Astrocyte of the spinal cord (primary cell): ENCODE measurements at places on chromosomes 1 and 21.
A peak's percentile ranks its signal among the peaks of the same experiment; 100 is the strongest.

GRCh38 chr1:45488666-45489377 lies 2.1 kb downstream of the TESK2 start:
- no peak for DNase-seq

DNA sequence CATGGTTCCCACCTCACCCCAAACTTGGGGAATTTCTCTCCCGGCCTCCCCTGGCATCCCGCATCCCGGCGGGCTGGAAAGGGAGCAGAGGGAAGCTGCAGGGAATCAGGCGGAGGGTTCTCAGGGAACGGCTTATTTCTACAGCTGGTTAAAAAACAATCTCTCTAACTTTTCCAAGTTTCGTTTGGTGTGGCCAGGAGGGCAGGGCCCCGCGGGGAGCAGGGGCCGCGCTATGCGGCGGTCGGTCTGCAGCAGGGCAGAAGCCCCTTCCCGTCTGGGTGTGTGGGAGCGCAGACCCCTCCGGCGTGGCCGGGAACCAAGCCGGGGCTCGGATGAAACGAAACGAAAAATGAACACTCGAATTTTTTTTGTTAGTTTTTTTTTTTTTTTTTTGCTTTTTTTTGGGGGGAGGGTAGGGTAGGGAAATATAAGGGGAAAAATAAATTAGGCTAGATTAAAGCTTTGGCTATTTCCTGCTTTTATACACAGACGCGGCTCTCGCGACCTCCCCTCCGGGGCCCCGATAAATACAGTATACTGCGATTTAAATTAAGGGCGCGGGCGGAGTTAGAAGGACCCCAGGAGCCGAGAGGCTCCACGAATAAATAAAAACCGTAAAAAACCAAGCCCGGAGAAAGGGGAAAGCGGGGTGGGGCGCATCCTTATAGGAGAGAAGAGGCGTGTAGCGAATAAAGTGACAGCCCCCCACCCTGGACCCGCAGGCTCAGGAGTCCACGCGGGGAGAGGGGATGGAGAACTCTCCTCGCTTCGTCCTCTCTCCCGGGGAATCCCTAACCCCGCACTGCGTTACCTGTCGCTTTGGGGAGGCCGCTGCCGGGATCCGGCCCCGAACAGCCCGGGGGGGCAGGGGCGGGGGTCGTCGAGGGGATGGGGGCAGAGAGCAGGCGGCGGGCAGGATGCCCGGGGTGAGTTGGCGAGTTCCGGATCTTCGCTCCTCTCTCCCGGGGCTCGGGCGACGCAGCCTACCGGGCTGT lies 2.1 kb downstream of the POU3F1 start:
- DNase-seq = no peak

- no peak for DNase-seq
Observed at GRCh38 chr1:183388735-183389134, 29.4 kb downstream of the NMNAT2 start.

GRCh38 chr1:48026275-48026674 lies 29.1 kb upstream of the TRABD2B start:
- no peak for DNase-seq

GRCh38 chr1:219529116-219529515 lies 83.8 kb downstream of the ZC3H11B start:
- no peak for DNase-seq

DNA sequence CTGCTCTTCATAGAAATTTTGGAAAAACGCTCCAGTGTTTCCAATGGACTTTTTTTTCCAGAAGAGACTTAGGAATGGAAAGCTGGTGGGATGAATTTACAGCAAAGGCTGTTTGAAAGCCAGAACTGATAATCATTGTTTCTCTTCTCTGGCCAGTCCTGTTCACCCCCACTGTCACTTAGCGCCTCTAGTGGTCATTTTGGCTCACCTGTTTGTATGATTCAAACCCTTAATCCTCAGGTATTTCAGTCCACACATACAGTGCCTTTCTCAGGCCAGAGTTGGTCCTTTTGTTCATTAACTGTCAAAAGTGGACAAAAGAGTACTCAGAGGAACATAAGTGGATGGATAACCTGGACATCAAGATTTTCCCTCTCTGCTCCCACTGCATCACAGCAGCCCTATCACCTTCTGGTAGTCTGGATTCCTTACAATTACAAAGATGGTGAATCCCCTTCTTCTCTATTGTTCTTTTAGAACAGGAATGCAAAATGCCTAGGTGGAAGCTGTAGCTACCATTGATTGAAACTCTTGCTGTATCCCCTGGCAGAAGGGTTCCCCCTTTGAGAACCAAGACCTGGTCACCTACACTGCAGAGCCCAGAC lies 177.6 kb upstream of the OLFM3 start:
- no peak for DNase-seq

DNA sequence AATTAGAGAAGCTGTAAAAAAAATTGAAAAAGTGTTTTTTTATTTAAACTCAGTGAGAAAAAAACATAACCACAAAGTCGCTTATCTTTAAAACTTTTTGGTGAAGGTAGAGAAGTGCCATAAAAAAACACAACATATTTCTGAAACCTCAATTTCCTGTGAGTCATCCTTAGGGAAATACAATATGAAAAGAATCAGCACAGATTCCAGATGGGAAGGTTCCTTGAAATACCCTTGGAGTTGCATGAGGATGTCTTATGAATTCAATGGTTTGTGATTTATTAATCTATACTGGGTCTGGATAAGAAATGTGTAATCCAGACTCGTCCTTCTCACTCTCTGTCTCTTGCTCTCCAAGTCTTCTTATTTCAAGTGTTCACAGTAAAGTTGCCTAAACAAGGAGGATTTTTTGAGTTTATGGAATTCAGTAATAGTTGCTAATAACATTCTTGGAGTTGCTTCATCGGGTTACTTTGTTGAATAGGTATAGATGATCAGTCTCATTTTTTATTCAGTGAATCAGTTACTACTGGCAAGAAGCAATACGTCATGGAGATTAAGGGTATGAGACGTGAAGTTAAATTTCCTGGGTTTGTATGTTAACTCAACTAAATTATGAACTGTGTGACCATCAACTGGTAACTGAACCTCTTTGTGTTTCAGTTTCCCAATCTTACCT lies 191.4 kb downstream of the KCNK2 start:
- peak; percentile 85 for DNase-seq

DNA sequence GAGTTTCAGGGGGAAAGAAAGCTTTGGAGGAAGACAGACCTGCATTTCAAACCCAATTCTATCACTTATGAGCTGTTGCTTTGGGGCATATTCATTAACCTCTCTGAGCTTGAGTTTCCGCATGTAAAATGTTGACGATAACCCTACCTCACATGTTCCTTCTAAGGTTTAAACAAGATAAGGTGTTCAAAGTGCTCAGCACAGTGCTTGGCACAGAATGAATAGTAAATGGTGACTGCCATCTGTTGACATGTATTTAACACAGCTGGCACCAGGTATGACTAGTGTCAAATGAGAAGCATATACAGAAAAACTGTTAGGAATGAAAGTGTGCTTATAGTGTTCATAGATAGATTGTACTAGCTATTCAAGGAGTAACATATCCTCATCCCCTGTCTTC lies 155.5 kb downstream of the PTGER3 start:
- DNase-seq = no peak

GRCh38 chr21:37273911-37274690 lies 7.0 kb upstream of the VPS26C start:
- DNase-seq = no peak

DNA sequence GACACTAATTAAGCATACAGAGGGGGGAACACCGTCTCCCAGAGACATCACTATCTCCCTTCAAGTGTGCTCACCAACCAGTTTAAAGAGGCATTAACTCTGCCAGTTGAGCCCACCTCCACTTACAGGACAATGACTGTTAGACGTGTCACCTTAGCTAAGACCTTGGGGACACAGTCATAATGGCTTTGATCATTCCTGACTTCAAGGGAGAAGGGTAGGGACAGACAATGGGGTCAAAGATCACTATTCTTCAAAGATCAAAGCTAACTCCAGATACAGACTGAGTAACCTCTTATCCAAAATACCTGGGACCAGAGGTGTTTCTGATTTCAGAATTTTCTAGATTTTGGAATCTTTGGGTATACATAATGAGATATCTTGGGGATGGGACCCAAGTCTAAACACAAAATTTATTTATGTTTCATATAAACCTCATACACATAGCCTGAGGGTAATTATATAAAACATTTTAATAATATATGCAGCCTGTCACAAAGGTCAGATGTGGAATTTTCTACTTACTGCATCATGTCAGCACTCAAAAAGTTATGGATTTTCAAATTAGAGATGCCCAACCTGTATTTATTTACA lies 246.1 kb downstream of the SLC45A1 start:
- DNase-seq = no peak

DNA sequence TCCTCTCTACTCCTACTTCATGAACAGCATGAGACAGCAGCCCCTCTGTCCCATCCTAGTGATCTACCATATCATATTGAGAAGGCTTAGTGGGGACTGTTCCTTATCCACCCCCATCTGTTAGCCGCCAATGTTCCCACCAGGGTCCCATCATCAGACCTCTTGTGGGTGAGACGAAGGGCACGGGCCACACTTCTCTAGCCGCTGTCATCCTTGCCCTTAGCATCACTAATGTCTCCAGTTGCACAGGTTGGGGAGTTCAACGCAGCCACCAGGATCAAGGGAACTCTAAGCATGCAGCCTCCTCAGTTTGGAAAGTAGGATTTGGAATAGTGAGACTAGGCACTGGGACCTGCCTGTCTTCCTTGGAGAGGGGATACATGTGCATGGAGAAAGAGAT lies 20.1 kb downstream of the INKA2 start:
- DNase-seq = no peak

- DNase-seq = no peak
Observed at GRCh38 chr1:218931324-218931723, 242.4 kb upstream of the LYPLAL1 start.

- no peak for DNase-seq
Observed at GRCh38 chr21:44723177-44724131, 12.1 kb upstream of the TSPEAR start.

DNA sequence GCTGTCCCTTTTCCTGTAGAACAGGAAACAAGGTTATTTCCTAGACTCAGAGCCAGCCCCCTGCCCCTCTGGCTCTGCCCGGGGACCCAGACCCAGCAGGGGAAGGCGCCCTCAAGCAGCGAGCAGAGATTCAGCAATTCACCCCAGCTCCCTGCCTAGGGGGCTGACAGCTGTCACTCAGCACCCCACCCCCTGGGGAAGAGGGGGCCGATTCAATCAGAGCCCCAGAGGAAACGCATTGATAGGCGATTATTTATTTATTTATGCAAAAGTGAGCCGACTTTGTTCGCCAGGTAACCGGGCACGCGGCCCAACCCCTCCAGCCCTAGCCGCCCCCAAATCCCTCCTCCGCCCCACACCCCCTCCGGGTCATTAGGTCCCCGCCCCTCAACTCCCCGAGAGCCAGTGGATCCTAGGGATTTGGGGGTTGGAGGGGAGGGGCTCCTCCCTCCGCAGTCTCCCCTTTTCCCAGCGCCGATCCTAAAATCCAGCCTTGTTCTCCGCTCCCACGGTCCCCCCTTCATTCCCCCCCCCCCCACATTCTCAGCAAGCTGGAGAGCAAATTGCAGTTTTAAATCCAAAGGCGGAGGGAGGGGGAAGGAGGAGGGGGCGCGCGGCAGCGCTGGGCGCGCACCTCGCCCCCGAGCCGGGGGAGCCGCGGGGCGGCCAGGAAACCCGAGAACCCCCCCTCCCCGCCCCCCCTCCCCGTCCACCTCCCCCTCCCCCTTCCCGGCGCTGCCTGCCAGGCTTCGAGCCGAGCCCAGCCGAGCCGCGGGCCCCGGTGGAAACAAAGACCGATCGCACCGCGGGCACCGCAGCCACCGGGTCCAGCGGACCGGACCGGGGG lies 1.3 kb downstream of the AHDC1 start:
- DNase-seq = no peak
